ENCODE measurements at places on chromosomes 7 and 10.

DNA sequence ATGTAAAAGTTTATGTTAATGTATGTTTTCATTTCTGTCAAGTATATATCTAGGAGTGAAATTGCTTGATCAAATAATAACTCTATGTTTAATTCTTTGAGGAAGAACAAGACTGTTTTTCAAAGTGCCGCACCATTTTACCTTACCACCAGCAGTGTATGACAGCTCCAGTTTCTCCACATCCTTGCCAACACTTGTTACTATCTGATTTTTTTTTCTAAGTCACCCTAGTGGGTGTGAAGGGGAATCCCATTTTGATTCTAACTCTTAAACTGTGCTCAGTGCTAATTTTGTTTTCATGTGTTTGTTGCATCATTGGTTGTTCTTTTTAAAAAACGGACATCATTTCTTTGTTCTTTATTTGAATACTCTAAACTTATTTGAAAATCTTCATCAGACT lies 120.2 kb upstream of the CDK6 start:
- DNase-seq: no peak

DNA sequence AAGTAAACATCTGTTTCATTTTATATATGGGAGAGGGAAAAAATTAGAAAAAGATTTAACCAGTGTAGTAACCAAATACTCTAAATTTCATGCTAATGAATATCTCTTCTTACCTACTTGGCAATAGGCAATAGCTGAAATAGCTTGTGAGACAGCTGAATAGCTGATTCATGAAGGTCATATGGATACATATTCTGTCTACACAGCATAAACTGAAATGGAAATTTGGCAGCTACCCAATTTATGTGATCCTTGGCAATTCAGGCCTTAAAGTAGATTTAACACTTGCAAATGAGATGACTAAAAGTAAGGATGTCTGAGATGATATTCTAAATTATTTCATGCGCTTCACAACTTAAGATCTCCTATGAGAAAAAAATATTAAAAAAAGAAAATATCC lies 261.2 kb upstream of the SEMA3A start:
- no peak for DNase-seq

- DNase-seq: no peak
Measured at GRCh38 chr10:104612571-104613205, 28.4 kb upstream of the SORCS3 start.

DNA sequence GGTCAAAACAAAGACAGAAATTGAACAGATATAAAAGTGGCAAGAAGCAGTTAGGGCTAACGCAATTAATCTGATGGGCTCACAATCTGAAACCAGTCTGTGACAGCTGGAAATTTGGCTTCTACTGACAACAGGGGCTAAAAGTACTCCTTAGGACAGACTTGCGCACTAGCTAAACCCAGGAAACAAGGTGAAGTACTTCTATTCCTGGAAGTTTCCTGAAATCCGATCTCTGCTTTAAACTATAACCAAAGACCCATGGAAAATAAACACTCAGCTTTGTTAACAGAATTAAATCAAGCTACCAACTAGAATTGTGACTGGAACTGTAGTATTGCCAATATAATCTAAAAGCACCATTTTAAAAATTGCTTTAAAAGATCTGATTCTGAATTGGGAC lies 520.2 kb upstream of the ZWINT start:
- no peak for DNase-seq

- DNase-seq: no peak
Measured at GRCh38 chr7:114567416-114567815, 152.8 kb downstream of the FOXP2 start.

DNA sequence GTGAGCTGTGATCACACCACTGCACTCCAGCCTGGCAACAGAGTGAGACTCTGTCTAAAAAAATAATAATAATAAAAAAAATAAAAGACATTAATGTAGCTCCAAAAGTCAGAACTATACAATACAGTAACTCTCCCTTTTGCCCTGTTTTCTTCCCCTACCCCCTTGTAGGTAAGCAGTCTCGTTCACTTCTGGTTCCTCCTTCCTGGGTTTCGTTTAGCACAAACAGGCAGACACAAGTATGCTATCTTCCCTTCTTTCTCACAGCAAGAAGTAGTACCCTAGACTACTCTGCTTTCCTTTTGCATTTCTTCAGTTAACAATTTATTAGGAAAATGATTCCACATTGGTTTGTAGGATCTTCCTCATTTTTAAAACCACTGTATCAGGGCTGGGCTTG lies 33.1 kb downstream of the PDSS1 start:
- DNase-seq: no peak

DNA sequence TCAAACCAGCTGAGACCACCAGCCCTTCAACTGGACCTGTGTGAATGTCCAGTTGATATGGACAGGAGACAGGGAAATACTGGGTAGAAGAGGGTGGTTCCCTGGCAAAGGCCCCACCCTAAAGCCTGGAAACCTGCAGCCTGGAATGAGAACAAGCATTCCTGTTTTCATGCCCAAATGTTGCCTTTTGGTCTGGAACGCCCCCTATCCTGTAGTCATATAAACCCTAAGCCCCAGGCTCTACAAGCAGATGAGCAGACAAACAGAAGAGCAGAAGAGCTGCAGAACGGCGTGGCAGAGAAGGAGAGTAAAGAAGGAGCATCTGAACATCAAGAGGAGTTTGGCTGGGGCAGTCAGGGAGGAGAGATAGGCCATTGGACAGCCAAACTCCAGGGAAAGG lies 38.4 kb downstream of the SYPL1 start:
- DNase-seq: no peak

GRCh38 chr10:23829556-23829955 lies 379.4 kb upstream of the KIAA1217 start:
- no peak for DNase-seq

DNA sequence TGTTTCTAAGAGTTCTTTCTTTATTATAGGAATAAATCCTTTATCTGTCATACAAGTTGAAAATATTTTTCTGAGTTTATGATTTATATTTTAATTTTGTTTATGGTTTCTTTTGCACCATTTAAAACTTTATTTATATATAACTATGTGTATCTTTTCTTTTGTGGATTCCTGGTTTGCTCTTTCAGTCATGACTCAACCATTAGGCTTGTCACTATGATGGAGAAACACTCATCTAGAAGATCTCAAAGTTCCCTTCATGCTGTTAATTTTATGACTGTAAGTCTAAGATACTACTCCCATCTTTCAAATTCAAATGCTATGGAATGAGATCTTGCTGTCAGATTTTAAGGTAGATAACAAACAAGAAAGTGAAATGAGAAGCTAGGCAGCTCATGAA lies 199.5 kb downstream of the INHBA start:
- DNase-seq: no peak

- no peak for DNase-seq
Measured at GRCh38 chr10:89393898-89394297, 1.5 kb downstream of the IFIT1 start.

DNA sequence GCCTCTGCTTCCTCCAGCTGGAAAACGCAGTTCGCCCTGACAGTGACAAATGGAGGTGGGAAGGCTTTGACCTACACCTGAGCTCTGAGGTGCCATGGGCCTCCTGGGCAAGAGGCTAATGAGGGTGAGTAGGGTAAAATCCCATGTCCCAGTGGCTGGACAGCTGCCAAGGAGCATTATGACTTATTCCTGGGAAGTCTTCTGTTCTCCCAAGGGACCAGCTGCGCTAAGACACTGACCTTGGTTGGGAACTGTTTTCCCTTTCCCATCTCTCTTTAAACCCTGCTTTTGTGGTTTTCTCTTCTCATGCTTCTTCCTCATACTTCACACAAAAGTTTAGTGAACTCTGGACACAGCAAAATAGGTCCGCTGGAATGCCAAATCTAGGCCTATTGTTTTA lies 72.6 kb downstream of the COPG2 start:
- DNase-seq: no peak

DNA sequence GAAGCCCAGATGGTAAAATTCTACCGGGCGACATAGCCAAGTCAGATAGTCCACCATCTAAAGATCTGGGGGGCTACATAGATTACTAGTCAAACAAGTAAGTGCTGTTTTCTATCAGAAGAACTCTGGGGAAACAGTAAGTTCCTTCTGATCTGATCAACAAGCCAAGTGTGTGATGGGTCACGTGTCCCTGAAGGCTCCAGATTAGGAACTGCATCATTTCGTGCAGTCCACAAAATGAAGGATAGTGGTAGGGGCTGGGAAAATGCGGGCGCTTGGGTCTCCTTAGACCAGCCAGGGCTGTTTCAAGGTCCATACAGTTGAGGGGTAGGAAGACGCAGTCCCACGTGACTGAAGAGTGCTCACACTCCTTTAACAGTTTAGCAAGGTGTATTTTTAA lies 1.8 kb upstream of the CHN2 start:
- DNase-seq: no peak

DNA sequence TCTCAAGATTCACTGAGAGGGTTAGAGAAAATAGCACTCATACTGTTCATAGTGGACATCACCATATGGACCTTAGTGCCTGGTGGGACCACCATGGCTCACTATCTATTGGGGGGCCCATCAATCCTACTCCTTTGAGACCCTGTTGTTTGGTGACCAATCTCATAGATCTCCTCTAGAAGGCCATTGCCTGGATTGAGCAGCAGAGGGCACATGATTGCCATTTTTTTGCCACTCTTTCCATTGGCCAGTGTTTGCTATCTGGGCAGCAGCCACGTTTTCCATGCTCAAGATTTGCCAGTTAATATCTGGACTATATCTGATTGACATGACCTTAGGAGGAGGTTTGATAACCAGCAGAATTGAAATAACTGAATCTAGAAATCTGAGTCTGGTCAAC lies 244.5 kb downstream of the ITGB1 start:
- DNase-seq: no peak

GRCh38 chr10:114042895-114043531 lies 653 bp upstream of the ADRB1 start:
- peak; percentile 36 for DNase-seq

GRCh38 chr7:135361788-135362187 lies 128.2 kb downstream of the STRA8 start:
- no peak for DNase-seq

GRCh38 chr7:33156441-33156840 lies 27.1 kb downstream of the BBS9 start:
- no peak for DNase-seq

DNA sequence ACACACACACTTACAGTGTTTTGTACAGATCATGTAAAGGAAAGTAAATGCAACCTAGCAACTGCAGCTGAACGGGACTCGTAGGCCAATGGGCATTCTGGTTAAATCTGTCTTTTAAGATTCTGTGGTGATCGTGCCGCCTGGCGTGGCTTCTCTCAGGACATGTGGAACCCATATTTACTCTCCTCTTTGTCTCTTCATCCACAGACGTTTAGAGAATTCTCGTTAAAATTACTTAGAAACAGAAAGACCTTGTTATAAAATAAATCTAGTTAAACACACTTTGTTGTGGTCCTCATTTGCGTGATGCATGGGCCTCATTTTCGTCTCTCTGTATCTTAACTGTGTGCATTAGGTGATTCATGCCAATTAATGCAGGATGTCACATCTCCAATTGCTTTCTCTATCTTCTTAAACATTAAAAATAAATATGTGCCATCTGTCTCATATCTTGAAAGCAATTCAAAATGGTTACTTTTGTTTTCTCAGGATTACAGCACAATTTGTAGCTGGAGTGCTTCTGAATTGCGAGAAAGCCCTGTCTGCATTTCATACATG lies 11.5 kb downstream of the KLF6 start:
- no peak for DNase-seq

DNA sequence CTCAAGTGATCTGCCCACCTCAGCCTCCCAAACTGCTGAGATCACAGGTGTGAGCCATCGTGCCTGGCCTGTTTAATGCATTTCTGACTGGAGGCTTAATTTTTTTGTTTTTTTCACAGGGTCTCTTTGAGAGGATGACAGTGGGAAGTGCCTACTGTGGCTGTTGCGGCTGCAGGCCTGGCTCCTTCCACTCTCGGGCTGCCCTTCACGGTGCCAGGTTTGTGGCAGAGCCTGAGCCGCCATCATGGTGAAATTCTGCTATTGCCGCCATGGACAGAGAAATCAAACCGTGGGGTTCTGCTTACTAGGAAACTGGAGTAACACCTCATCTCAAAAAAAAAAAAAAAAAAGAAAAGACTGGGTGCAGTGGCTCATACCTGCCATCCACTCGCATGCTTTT lies 142.7 kb downstream of the CAMK1D start:
- DNase-seq: no peak

GRCh38 chr7:79723833-79724618 lies 270.6 kb upstream of the MAGI2 start:
- no peak for DNase-seq

DNA sequence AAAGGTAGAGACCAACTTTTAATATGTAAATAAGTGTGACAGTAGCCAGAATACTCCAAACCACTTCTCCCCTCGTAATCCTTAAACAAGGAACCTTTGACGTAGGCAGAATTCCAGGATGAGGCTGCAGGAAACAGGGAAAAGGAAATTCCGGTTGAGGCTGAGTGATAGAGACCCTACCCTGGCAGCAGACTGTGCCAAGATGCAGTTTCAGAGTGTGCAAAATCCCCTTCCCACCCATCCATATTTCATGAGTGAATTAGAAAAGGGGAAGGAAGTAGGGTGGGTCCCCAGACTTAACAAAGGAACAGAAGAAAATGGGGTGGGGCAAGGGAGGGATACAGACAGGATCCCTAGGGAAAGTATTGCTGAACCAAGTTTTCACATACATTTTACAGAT lies 143.0 kb downstream of the RAPGEF5 start:
- no peak for DNase-seq

- no peak for DNase-seq
Measured at GRCh38 chr10:122034149-122034756, 45.3 kb downstream of the TACC2 start.

GRCh38 chr10:27710014-27710413 lies 35.6 kb downstream of the MKX start:
- no peak for DNase-seq

DNA sequence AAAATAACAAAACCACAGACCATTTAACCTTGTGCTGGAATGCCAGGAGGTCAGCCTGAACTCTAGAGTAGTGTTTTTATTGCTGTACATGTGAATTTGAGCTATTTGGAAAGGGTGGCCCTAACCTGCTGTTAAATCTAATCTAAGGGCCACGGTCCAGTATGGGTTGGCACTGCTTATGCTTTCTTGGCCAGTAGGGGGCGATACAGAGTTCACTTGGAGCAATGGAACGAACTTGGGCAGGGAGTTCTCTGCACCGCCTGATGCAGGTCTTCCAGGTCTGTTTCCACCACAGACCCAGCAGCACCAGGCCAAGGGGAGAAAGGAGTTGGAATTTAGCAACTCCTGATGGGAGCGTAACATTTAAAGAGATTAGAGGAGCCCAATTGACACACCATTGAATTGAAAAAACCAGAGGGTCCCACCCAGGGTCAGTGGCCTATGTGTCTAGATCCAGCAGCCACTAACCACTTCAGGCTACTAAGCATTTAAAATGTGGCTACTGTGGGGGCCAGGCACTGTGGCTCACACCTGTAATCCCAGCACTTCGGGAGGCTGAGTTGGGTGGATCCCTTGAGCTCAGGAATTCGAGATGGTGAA lies 75.7 kb upstream of the EFCAB10 start:
- DNase-seq: peak; percentile 74

GRCh38 chr10:84308481-84309304 lies 19.7 kb upstream of the CCSER2 start:
- DNase-seq: no peak

DNA sequence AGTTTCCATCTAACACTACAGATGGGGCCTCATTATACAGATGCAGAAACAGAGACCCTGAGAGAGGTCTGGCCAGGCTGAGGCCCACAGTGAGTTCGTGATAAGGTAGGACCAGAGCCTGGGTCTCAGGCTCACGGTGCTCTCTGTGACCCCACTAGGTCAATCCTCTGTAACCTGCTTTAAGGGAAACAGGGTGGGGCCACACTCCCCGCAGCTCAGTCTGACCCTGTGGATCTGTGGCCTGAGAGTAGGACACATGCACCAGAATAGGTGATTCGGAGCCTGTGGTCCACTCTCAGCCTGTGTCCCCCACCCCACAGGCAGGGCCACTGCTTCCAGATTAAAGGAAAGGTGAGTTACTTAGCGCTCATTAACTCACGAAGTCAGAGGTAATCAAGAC lies 137.8 kb upstream of the FAM20C start:
- no peak for DNase-seq
